K562 (cell line): ENCODE measurements at places on chromosomes 2 and 18.
A peak's percentile ranks its signal among the peaks of the same experiment; 100 is the strongest.

DNA sequence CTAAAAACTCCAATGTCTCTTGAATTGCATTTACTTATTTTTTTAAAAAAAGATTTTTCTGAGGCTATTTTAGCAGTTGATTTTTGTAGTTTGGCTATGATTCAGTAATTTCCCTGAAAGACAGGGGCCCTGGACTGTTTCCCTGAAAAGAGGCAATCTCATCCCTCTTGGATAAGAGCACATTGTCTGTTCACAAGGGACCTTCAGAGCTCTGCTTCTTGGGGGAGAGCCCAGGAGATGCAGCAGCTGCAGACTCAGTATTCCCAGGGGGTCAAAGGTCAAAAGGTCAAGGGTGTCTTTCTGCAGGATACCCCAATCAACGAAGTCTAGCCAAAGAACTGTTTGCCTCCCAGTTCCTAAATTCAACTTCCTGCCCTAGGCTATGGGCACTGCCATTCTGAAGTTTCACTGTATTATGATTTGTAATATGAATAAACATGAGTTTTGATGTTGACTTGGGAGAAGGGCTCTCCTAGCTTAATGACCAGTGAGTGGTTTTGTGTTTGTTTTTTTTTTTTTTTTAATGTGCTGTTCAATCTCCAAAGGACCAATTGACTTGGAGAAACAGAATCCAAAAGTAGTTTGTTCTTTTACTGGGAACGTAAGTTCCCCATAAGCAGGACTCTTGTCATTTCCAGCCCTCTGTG is 157.0 kb upstream of the SERPINE2 start:
- DNase-seq, result no peak

DNA sequence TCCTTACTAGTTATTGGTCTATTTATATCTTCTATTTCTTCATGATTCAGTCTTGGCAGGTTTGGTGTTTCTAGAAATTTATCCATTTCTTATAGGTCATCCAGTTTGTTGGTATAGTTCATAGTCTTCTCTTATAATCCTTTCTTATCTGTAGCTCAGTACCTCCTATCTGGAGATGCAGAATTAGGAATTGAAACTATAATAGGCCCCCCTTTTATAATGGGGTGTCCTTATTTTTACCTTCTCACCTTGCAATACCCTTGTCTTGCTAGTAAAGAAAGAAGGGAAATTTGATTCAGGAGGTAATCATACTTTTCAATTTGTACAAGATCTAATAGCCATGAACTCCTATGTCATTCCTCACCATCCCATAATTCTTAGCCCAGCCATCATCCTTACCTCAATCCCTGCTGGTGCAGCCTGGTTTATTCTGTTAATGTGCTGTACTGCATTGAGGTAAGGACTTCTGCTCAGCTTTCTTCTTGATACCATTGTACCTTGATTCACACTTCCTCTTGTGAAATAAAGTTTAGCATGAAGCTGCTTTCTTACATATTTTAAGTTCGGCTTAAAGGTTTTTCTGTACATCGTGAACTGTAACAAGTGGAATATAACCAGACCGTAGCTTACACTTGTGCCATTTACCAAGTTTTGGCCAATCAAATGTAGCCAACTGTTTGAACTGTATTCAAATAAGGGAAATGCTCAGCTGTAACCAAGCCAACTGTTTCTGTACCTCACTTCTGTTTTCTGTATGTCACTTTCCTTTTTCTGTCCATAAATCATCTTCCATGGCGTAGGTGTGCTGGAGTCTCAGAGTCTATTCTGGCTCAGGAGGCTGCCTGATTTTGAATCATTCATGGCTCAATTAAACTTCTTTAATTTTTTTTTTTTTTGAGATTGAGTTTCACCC is 40.1 kb upstream of the PTH2R start:
- DNase-seq, result no peak

- DNase-seq, result no peak
Observed at GRCh38 chr2:138355244-138355643, 146.3 kb upstream of the SPOPL start.

GRCh38 chr2:203669820-203670219 is 36.6 kb upstream of the CD28 start:
- DNase-seq, result no peak

DNA sequence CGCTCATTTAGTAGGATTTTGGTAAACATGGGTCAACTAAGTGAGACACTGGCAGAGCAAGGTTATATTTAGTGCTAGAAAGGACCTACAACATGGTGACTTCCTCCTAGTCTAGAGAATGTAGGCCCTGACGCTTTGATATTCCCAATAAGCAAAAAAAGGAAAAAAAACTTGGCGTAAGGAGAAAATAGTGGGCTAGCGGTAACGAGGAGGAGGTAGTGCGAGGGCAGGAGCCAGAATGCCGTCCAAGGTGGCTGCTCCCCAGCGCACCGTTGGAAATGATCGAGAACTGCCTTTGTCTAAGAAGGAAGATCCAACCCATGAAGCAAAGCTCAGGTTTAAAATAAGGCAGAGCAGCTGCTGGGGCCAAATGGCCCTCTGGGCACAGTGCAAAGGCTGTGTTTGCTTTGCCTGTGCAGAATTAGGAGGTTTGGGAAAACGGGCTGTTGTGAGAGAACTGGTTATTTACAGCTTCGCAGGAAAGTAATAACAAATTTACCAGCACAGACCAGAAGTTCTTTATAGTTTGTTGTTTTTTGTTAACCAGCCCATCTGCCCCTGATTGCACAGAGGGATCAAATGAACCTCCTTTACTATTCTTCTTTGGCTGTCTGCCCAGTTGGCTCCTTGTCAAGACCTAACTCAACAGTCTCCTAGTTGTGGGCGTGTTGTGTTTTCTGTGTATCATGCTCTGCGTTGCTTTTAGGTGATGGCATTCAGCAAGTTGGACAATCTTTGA is 86.6 kb downstream of the ITGB1BP1 start:
- peak; percentile 82 for DNase-seq

DNA sequence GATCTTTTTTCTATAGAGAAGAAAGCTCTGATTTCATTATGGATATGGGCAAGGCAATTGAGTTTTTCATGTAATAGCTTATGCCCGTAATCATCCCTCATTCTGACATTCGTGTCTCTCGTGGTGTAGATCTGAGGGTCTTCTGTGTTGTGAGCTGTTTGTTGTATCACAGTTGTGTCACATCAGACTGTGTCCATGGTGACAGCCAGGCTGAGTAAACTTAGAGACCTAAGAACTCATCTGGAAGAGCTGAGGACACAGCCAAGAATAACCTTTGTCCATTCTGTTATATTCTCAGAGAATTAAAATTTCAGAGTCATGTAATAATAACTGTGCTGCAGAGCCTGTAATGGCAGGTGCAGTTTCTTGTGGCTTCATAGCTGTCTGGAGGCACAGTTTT is 116.5 kb downstream of the ATP9B start:
- DNase-seq, result no peak

- no peak for DNase-seq
Observed at GRCh38 chr2:240994171-240994896, 4.1 kb upstream of the SNED1 start.

GRCh38 chr2:144010096-144010836 is 509.7 kb downstream of the ZEB2 start:
- DNase-seq, result no peak

DNA sequence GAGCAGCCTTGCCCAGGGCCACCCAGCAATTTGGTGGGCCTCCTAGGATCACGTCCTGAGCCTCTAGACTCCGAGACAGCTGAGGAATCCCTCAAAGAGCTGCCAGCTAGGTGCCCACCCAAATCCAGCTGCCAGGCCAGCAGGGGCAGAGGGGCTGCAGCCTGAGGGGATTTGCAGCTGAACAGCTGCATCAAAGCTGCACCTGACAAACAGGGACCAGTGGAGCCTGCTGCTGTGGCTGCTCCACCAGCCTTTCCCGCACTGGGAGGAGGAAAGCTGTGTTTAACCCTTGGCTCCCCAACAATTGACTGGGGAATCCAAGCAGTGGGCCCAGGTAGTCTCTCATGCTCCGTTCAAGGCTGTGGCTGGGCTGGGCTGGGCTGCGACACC is 8.2 kb downstream of the ADRA2B start:
- DNase-seq, result no peak

DNA sequence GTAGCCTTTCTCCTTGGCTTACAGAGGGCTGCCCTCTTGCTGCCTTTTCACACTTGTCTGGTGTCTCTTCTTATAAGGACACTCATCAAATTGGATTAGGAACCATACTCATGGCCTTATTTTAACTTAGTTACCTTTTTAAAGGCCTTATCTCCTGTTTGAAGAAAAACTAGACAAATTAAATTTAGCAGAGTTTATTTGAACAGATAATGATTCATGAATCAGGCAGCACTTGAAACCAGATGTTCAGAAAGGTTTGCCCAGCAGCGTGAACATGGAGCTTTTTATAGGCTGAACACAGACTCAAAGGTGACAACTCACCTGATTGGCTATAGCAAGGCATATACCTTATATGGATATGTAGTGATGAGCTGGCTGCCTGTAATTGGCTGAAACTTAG is 238.0 kb downstream of the GULP1 start:
- no peak for DNase-seq

GRCh38 chr2:190441564-190441963 is 33.4 kb downstream of the MFSD6 start:
- DNase-seq, result no peak

GRCh38 chr2:131682122-131682944 is 154.6 kb downstream of the CCDC74A start:
- DNase-seq, result peak; percentile 55

- DNase-seq, result no peak
Observed at GRCh38 chr2:25207078-25207545, 38.7 kb upstream of the POMC start.

GRCh38 chr18:77359561-77360314 is 110.1 kb downstream of the GALR1 start:
- no peak for DNase-seq

DNA sequence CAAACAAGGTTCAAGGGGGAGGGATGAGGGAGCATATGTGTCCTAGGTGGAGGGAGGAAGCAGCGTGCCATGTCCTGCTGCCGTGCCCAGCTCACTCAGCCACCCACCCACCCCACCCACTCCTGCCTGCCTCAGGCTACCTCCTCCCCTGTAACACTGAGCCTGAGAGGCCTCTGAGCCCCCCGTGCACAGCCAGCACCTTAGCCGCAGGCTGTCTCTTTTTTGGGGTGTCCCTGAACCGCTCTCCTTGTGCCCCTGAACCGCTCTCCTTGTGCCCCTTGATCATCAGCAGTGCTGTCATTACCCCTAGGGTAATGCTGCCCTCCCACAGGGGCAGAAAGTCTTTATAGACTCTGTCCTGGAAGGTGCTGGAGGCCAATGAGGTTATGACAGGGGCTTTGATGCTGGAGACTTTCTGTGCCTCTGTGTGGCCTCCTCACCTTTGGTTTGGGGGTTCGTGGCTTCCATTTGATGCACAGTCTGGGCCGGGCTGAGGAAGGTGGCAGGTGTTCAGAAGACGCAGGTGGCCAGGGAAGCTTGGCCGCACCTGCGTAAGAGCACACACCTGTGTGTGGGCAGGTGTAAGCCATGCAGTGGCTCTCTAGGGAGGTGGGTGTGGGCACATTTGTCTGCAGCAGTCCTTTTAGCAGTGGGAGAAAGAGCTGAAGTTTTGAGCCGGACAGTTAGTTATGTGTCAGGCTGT is 140.0 kb downstream of the SEPTIN10 start:
- DNase-seq, result no peak

- no peak for DNase-seq
Observed at GRCh38 chr2:51960281-51960680, 928.3 kb upstream of the NRXN1 start.
